ENCODE measurements at places on chromosomes 6 and 20. TPM values are rescaled to one million over a fixed set of nuclear protein-coding genes. Genes with fewer than 3 reads are reported as not detected.

GRCh38 chr6:118501765-118502164 lies 46.3 kb upstream of the PLN start:
- no peak for DNase-seq

GRCh38 chr6:24520929-24521546 lies 26.3 kb downstream of the ALDH5A1 start:
- peak; percentile 31 for DNase-seq

GRCh38 chr6:170456886-170457698 lies 96.0 kb downstream of the PSMB1 start:
- DNase-seq = no peak

GRCh38 chr6:157487110-157487773 lies 106.3 kb downstream of the ZDHHC14 start:
- DNase-seq = no peak

- peak; percentile 89 for DNase-seq
Measured at GRCh38 chr20:56373942-56374341, 15.2 kb downstream of the FAM210B start.

- no peak for DNase-seq
Measured at GRCh38 chr20:33662172-33662571, at the start of gene C20orf144. Gene C20orf144, plus strand, starts transcription at chr20:33662327. Its CDS starts 19 bp downstream, at chr20:33662346.

- no peak for DNase-seq
Measured at GRCh38 chr6:99285881-99286280, 63.6 kb downstream of the FAXC start.

DNA sequence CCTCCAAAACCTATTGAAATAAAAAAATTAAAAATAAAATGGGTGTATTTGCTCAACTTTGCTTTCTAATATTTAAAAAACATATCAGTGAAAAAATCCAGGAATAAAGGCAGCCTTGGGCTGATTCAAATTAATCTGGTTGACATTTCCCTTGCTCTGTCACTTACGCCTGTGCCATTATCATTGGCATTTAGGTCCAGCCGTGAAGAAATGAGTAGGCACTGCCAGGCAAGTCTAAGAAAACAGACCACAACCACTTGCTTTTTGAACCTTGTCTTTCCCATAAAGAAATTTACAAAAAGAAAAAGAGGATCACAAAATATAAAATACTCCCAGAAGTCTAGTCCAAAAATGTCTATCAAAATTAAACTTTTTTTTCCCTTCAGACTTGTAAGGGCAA lies 59.2 kb upstream of the HBS1L start:
- DNase-seq = no peak

- no peak for DNase-seq
Measured at GRCh38 chr6:67431076-67431475, 1204.0 kb upstream of the ADGRB3 start.

DNA sequence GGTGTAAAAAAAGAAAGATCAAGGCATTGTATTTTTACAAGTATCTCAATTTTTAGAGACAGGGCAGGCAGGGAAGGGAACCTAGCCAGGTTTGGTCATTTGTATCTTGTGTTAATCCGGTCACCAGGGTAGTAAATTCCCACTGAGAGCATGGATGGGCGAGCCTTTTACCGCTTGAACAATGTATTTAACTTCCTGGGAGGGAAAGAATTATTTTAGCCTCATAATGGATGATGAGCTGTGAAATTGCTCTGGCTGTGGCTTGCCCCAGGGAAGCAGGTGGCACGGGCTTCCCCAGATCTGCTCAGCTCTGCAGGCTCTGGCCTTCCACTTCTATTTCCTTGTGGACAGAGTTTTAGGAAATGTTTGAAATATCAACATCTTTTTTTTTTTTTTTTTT lies 72.9 kb downstream of the TOX2 start:
- DNase-seq = no peak

DNA sequence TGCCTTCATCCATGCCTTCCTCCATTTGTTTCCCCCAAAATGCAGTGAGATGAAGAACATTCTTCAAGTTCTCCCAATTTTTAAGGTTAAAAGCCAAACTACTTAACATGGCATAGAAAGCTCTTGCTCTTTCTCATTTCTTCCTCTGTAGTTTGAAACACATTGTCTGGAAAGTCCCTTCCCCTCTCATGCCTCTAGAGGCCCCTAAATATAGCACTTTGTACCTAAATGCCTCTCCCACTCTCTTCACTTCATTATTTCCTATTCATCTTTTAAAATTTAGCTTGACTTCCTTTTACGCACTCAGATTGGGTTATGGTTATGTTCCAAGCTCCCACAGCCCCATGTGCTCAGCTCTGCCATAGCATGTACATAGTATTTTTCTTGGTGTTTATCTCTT lies 389.3 kb downstream of the HDGFL1 start:
- DNase-seq = no peak

- no peak for DNase-seq
Measured at GRCh38 chr6:169906004-169906687, 154.7 kb downstream of the ERMARD start.

GRCh38 chr6:125200941-125201340 lies 47.4 kb downstream of the TPD52L1 start:
- DNase-seq = no peak

- no peak for DNase-seq
Measured at GRCh38 chr6:139530561-139530960, 156.1 kb upstream of the CITED2 start.

DNA sequence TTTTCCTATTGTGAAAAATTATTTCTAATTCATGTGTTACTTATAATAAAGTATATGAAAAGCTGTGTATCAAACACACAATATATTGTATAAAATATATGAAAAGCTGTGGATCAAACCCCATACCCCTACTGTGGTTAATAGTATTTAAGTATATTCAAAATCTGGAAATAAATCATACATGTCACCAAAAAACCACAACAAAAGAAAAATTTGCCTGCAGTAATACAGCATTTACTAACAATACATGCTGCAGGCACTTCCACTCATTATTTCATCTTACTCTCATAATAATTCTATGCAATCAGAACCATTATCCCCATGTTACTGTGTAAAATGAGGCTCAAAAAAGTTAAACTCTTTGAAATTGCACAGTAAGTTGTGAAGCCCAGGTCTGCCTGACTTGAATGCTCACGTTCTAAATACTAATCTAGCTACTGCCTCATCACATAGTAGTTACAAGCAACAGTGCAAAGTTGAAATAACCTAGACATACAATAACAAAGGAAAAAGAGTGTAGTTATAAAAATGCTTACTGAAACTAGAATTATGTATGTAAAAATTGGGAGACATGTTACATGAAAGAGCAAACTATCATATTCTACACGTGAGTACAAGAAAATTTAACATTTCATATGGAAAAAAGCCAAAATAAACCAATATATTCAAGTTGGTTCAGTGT lies 61.7 kb downstream of the FAM217A start:
- no peak for DNase-seq

- DNase-seq = peak; percentile 42
Measured at GRCh38 chr6:26087284-26088115, at the start of gene HFE. Gene HFE, plus strand, starts transcription at chr6:26087429. Its CDS starts 12 bp downstream, at chr6:26087441.

PKIB gene
- total RNA-seq = 0.23 TPM

STMND1 gene
- not detected for total RNA-seq

RSPO3 gene
- total RNA-seq = 0.11 TPM
